ENCODE measurements at places on chromosomes 7 and 10.

GRCh38 chr10:19668116-19668515, 148.1 kb upstream of the PLXDC2 start:
- no peak for DNase-seq

DNA sequence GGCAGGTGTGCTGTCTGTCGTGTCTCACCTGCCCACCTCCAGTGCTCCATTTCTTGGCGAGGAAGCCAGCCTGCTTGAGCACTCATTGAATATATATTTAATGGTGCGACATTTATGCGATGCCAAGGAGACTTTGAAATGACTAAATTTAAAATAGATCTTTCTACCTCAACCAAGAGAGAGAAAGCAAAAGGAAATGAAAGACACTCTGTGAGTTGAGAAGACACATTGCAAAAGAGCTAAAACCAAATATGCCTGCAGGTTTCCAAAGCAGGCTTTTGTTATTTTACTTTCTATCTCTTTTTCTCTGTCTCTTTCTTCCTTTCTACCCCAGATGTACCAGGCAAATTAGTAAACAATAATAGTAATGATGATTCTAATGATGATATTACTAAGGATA, 53.6 kb upstream of the AOAH start:
- no peak for DNase-seq

GRCh38 chr10:121112579-121113384, 261.6 kb downstream of the WDR11 start:
- no peak for DNase-seq

- no peak for DNase-seq
These were observed 149.4 kb downstream of the SNX10 start for GRCh38 chr7:26441002-26441521.

- DNase-seq = no peak
These were observed 331.0 kb downstream of the LRMDA start for GRCh38 chr10:75762431-75762802.

- no peak for DNase-seq
These were observed 249.8 kb upstream of the TCF7L2 start for GRCh38 chr10:112700215-112700671.

- DNase-seq = no peak
These were observed 311.9 kb downstream of the GRM8 start for GRCh38 chr7:126940723-126941307.

- no peak for DNase-seq
These were observed 86.6 kb downstream of the NRBF2 start for GRCh38 chr10:63219749-63220148.

DNA sequence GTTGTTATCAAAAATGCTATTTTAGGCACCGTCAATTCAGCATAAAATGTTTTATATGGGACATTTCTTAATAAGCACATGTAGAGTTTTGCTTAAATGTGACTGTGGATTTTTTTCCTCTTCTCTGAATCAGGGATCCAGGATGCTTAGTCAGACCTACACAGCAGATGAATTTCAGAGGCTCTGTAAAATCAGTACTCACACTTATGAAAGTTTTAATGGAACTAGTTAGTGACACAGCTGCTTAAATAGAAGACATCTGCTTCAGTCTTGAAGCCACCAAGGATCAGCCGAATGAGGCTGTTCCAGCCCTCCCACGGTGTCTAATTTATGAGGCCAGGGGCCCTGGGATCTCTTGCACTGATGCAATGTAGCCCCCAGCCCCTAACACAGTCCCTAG, 136.0 kb downstream of the MYOF start:
- DNase-seq = no peak

DNA sequence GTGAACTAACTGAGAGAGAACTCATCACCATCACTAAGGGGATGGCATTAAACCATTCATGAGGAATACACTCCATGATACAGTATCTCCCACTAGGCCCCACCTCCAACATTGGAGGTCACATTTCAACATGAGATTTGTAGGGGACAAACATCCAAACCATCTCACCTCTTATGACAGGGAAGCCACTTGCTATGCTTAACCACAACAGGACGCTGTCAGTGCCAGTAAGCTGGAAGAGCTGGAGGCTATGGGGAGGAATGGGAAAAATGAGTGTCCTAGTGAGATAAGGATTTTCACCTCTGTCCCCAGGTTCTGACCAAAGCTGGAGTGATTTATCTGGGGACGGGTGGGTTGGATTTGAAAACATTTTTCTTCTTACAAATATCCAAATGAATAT, 17.6 kb downstream of the PLCE1 start:
- no peak for DNase-seq

Measured in GM13976 (cell line).